Psoas muscle (tissue), 8 donors: ENCODE measurements at places on chromosomes 16 and 17. TPM values are rescaled to one million over a fixed set of nuclear protein-coding genes. Genes with fewer than 3 reads are reported as not detected.
A peak's percentile ranks its signal among the peaks of the same experiment; 100 is the strongest.

Gene AIPL1
- total RNA-seq: not detected

- peak; percentile 77 for DNase-seq
These were observed 42.8 kb upstream of the ZC3H18 start for GRCh38 chr16:88527186-88527936.

Gene POLR2C
- total RNA-seq: 49.1 TPM

Gene CTRB2
- not detected for total RNA-seq

Gene KIF19
- 0.42 TPM for total RNA-seq

- no peak for DNase-seq
These were observed 79.8 kb downstream of the JPH3 start for GRCh38 chr16:87681981-87682570.

- DNase-seq: no peak
These were observed 115.6 kb upstream of the HSBP1 start for GRCh38 chr16:83692224-83692623.

GRCh38 chr16:50602531-50603205 is 54.5 kb downstream of the NKD1 start:
- no peak for DNase-seq

- no peak for DNase-seq
These were observed 7.0 kb downstream of the TMC8 start for GRCh38 chr17:78137392-78138203.

Gene KRTAP9-2
- not detected for total RNA-seq

Gene CCDC92B
- total RNA-seq: not detected

Gene PIRT
- not detected for total RNA-seq

DNA sequence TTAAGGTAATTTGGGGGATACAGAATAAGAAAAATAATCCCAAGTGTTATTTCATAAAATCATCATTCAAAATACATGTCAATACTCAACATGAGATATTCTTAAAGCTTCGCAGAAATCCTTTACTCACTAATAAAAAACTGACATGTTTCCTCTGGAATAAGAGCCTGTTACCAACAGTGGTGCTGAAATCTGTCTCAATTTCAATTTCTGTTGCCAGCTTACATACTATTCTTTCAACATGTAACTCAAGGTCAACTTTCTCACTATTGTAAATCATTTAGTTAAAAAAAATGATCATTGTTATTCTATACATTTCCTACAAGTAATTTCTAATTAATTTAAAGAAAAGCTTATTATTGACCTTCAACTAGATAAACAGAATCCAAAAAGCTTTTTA is 67.9 kb downstream of the CEP95 start:
- no peak for DNase-seq

Gene MYH1
- total RNA-seq: 728 TPM

Gene SNF8
- 75.7 TPM for total RNA-seq

DNA sequence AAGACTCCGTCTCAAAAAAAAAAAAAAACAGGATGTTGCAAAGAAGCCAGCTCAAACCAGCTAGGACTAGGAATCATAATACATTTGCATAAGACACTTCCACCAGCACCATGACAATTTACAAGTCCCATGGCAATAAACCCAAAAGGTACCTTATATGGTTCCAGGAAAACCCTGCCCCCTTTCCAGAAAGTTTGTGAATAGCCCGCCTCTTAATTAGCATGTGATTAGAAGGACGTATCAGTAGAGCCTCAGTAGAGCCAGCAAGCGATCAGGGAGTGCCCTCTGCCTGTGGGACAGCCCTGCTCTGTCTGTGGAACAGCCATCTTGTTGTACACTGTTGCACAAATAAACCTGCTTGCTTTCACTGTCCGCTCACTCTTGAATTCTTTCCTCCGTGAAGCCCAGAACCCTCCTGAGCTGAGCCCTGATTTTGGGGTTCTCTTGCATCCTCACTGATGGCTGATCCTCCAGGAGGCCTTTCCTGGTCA is 14.0 kb downstream of the NUPR1 start:
- no peak for DNase-seq

Gene ATP1B2
- total RNA-seq: 0.78 TPM

DNA sequence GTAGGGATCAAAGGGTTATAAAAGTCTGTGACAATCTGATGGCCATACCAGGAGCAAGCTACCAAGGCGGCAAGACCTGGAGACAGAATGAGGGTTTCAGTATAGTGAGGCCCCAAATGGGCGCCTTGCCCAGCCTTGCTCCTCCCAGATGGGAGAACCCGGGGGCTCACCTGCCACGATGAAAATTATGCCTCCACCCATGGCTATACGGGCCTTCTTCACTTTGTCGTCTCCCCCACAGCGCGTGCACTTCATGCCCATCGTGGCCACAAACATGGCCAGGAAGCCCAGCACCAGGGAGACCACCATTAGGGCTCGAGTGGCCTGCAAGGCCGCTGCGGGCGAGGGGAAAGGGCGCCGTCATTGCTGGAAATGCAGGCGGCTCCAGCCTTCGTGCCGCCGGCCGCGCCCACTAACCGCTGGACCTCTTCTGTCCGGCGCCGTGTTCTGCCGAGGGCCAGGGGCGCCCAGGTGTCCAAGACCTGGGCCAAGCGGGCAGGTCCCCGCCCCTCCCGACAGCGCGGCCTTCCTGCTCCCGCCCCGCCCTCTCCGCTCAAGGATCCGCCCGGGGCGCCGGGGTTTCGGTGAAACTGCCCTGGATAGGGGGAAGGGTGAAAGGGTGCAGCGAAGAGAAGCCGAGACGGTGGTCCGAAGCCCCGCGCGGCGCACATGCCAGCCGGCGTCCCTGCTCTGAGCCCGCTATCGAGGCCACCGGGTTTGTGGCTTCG is 1.5 kb downstream of the CLDN7 start:
- no peak for DNase-seq

GRCh38 chr16:85129876-85130704 is 17.8 kb upstream of the CIBAR2 start:
- DNase-seq: no peak

DNA sequence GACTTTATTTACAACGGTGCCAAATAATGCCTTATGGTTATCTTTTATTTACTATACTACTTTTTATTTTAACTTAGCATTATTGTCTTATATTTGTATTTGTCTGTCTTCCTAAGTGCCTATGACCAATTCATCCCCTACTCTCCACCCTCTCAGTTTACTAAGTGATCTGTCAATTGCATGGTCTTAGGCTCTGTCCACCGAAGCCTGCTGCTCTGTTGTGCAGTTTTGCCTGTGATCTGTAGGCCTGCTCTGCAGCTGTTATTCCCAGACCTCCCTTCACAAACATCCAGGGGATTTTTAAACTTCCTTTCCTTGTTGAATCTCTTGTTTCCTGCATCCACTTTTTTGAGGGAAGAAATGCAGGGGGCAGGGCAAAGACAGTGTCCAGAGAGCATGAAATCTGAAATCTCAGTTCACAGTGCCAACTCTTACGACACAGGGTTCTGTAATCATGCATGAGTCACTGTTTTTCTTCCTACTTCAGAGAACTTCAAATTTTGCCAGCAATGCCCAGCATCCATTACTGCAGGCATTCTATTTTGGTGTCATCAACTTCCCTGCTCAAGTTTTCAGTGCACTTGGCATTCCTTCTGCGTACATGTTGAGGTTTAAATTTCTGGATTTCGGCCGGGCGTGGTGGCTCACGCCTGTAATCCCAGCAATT is 11.4 kb downstream of the SLFN5 start:
- DNase-seq: no peak

- DNase-seq: no peak
These were observed 483 bp downstream of the LLGL2 start for GRCh38 chr17:75525806-75526554.

- no peak for DNase-seq
These were observed 2.1 kb downstream of the SSTR2 start for GRCh38 chr17:73166731-73167581.
